Activated CD8-positive, alpha-beta T cell treated with anti-CD3 and anti-CD28 coated beads, Interleukin-2, amount 10 ng/mL, durations not matched to agents 7 days and 5 days (primary cell): ENCODE measurements at places on chromosomes 11 and 22. TPM values are rescaled to one million over a fixed set of nuclear protein-coding genes. Genes with fewer than 3 reads are reported as not detected.

GRCh38 chr11:12235947-12236743, 125.8 kb downstream of the MICAL2 start:
- H3K27me3 ChIP-seq, result no peaks in the 10 kb centered on the region
- H3K4me3 ChIP-seq, result peak overlapping the region; percentile 32
- DNase-seq, result peak; percentile 81
- peak overlapping the region; percentile 89 for H3K27ac ChIP-seq
- peaks cover 37% of the 10 kb centered on the region for H3K36me3 ChIP-seq
- H3K4me1 ChIP-seq, result peaks cover 34% of the 10 kb centered on the region

GRCh38 chr11:43558556-43559127, 121.9 kb upstream of the HSD17B12 start:
- H3K36me3 ChIP-seq, result no peaks in the 10 kb centered on the region
- H3K4me3 ChIP-seq, result no peak overlapping the region
- H3K27me3 ChIP-seq, result peaks cover 63% of the 10 kb centered on the region

DNA sequence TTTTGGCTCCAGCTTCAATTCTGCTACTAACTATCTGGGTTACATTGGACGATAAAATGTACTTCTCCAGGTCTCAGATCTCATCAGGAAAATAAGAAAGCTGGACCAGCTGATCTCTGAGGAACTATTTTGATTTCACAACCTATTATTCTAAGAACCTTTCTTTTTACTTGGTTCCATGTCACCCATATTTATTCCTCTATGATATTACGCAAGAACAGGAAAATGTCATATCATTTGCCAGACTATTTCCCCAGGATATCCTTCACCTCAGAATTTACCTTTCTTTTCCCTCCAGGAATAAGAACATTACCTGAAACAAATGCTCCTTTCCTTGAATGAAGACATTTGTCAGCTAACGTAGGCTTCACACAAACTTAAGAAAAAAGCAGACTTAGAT, 387.5 kb upstream of the RAG2 start:
- no peak for DNase-seq
- H3K4me1 ChIP-seq, result no peaks in the 10 kb centered on the region
- no peaks in the 10 kb centered on the region for H3K27me3 ChIP-seq
- no peaks in the 10 kb centered on the region for H3K36me3 ChIP-seq

DNA sequence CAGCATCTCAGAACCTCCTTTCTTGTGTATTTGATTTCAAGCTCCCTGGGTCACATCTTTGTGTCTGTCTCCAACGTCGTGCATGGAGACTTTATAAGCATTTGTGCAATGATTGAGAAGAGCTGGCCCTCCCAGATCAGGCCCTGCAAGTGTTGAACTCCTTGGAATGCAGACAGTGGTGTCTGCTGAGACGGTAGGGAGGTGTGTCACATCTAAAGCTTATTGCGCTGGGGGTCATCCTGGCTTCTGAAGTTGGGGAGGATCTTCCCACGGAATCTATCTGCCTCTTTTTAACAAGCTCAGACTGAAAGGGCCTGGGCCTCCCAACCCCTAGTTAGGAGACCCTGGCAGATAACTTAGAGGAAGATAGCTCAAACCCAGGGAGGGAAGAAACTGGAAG, 6.7 kb downstream of the APLNR start:
- no peak overlapping the region for H3K27ac ChIP-seq
- H3K27me3 ChIP-seq, result peaks cover 47% of the 10 kb centered on the region
- no peak for DNase-seq
- H3K4me3 ChIP-seq, result no peak overlapping the region
- no peaks in the 10 kb centered on the region for H3K36me3 ChIP-seq
- H3K4me1 ChIP-seq, result no peaks in the 10 kb centered on the region

Gene PIK3IP1
- total RNA-seq, result 13.2 TPM
